ENCODE measurements at places on chromosomes 6 and 20. TPM values are rescaled to one million over a fixed set of nuclear protein-coding genes. Genes with fewer than 3 reads are reported as not detected.
A peak's percentile ranks its signal among the peaks of the same experiment; 100 is the strongest.

GRCh38 chr6:34536251-34536958 lies 19.7 kb downstream of the SPDEF start:
- H3K27me3 ChIP-seq = no peaks in the 10 kb centered on the region
- no peak overlapping the region for H3K27ac ChIP-seq
- no peaks in the 10 kb centered on the region for H3K4me1 ChIP-seq
- no peaks in the 10 kb centered on the region for H3K36me3 ChIP-seq
- no peak for DNase-seq
- no peak overlapping the region for H3K4me3 ChIP-seq

- no peak overlapping the region for H3K27ac ChIP-seq
- H3K27me3 ChIP-seq = peaks cover 21% of the 10 kb centered on the region
- H3K4me3 ChIP-seq = no peak overlapping the region
- peaks cover 3% of the 10 kb centered on the region for H3K4me1 ChIP-seq
- DNase-seq = no peak
- H3K36me3 ChIP-seq = no peaks in the 10 kb centered on the region
Observed at GRCh38 chr6:137316626-137317025, 97.4 kb upstream of the IFNGR1 start.

GRCh38 chr20:34525709-34526416 lies 9.6 kb downstream of the DYNLRB1 start:
- H3K27me3 ChIP-seq = no peaks in the 10 kb centered on the region
- no peak overlapping the region for H3K4me3 ChIP-seq
- peaks cover 13% of the 10 kb centered on the region for H3K4me1 ChIP-seq
- DNase-seq = no peak
- peaks cover 31% of the 10 kb centered on the region for H3K36me3 ChIP-seq

GRCh38 chr20:62413025-62413570 lies 6.0 kb upstream of the CABLES2 start:
- no peak overlapping the region for H3K4me3 ChIP-seq
- no peaks in the 10 kb centered on the region for H3K27me3 ChIP-seq
- no peak for DNase-seq
- no peak overlapping the region for H3K27ac ChIP-seq
- no peaks in the 10 kb centered on the region for H3K36me3 ChIP-seq

GRCh38 chr6:138973466-138974153 lies 14.4 kb downstream of the REPS1 start:
- no peaks in the 10 kb centered on the region for H3K27me3 ChIP-seq
- peaks cover 4% of the 10 kb centered on the region for H3K36me3 ChIP-seq
- DNase-seq = no peak
- peaks cover 33% of the 10 kb centered on the region for H3K4me1 ChIP-seq
- H3K27ac ChIP-seq = no peak overlapping the region

GRCh38 chr20:46797206-46797605 lies 87.8 kb downstream of the SLC2A10 start:
- H3K36me3 ChIP-seq = no peaks in the 10 kb centered on the region
- peaks cover 4% of the 10 kb centered on the region for H3K27me3 ChIP-seq
- no peak overlapping the region for H3K4me3 ChIP-seq
- H3K27ac ChIP-seq = no peak overlapping the region
- no peaks in the 10 kb centered on the region for H3K4me1 ChIP-seq

- H3K36me3 ChIP-seq = no peaks in the 10 kb centered on the region
- DNase-seq = no peak
- H3K4me3 ChIP-seq = no peak overlapping the region
- H3K27ac ChIP-seq = no peak overlapping the region
- no peaks in the 10 kb centered on the region for H3K27me3 ChIP-seq
Observed at GRCh38 chr6:122567034-122567433, 43.2 kb upstream of the PKIB start.

- no peak for DNase-seq
- peaks cover 46% of the 10 kb centered on the region for H3K4me1 ChIP-seq
- peak overlapping the region; percentile 90 for H3K4me3 ChIP-seq
Observed at GRCh38 chr20:63895202-63895951, 451 bp downstream of the DNAJC5 start.

- peaks cover 7% of the 10 kb centered on the region for H3K27me3 ChIP-seq
- peak; percentile 3 for DNase-seq
- peaks cover 9% of the 10 kb centered on the region for H3K4me1 ChIP-seq
- no peak overlapping the region for H3K27ac ChIP-seq
- H3K4me3 ChIP-seq = no peak overlapping the region
Observed at GRCh38 chr20:64116541-64117431, 9.4 kb upstream of the NPBWR2 start.

DNA sequence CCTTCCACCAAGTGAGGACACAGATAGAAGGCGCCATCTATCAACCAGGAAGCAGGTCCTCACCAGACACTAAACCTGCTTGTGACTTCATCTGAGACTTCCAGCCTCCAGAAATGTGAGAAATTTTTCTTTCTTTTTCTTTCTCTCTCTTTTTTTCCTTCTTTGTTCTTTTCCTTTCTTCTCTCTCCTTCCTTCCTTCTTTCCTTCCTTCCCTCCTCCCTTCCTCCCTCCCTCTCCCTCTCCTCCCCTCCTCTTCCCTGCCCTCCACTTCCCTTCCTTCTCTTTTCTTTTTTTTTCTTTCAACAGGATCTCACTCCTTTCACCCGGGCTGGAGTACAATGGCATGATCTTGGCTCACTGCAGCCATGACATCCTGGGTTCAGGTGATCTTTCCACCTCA lies 37.4 kb upstream of the MCUR1 start:
- no peaks in the 10 kb centered on the region for H3K4me1 ChIP-seq
- H3K27me3 ChIP-seq = peaks cover 2% of the 10 kb centered on the region
- H3K27ac ChIP-seq = no peak overlapping the region
- no peaks in the 10 kb centered on the region for H3K36me3 ChIP-seq

DNA sequence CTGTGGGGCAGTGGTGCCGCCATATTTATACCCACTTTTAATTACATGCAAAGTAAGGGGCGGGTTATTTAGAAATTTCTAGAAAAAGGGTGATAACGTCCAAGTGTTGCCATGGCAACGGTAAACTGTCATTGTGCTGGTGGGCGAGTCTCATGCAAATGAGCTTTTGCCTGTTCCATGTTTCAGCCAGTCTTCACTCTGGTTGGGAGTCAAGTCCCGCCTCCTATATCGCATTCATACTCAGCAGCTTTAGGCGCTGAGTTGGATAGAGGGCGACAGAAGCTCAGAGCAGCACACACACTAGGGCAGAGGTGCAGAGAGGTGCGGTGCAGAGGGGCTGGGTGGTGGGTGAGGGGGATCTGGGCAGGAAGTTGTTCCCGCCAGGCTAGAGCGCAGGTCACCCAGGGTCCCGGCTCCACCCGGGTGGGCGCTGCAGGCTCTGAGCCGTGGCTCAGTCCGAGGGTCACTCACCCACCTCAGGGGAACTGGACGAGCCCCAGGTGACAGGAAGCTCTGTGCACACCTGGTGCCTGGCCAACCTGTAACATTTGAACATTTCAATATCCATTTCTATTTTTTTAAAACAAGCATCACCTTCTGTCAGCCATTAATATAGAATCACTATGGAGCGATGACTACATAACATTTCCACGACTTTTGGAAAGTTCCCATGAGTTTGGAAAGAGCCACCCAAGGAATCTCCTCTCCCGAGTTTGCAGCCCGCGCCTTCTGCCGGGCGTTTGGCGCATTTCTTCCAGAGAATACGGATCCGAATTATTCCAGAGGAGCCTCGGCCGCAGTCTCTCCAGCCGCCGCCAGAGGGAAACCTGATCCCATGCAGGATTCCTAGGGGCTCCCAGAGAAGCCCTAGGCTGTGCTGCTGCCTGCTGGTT lies 89.1 kb upstream of the PHACTR3 start:
- H3K36me3 ChIP-seq = no peaks in the 10 kb centered on the region
- no peak for DNase-seq
- peaks cover 42% of the 10 kb centered on the region for H3K27me3 ChIP-seq
- no peaks in the 10 kb centered on the region for H3K4me1 ChIP-seq
- H3K27ac ChIP-seq = no peak overlapping the region

GRCh38 chr20:38094373-38094891 lies 60.9 kb downstream of the RPRD1B start:
- peaks cover 42% of the 10 kb centered on the region for H3K4me1 ChIP-seq
- DNase-seq = peak; percentile 37
- H3K27ac ChIP-seq = peak overlapping the region; percentile 62
- no peak overlapping the region for H3K4me3 ChIP-seq

DNA sequence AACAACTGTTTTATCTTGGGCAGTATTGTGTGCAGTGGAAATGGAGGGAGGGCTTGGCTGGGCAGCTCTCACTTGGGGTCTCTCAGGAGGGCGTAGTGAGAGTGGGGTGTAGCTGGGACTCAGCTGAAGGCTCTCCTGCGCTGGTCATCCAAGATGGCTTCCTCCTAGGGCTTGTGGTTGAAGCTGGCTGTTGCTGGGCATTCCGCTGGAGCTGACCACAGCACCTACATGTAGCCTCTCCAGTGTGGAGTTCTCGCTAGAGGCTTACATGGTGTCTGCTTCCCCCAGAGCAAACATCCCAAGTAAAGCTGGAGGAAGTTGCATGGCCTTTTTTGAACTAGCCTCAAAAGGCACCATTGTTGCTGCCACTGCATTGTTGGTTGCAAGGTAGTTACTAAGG lies 344.1 kb upstream of the MARCKS start:
- H3K36me3 ChIP-seq = no peaks in the 10 kb centered on the region
- no peak overlapping the region for H3K27ac ChIP-seq
- no peaks in the 10 kb centered on the region for H3K27me3 ChIP-seq
- no peak for DNase-seq
- no peaks in the 10 kb centered on the region for H3K4me1 ChIP-seq

GRCh38 chr20:48808382-48809034 lies 19.3 kb downstream of the PREX1 start:
- no peak overlapping the region for H3K4me3 ChIP-seq
- H3K27me3 ChIP-seq = no peaks in the 10 kb centered on the region
- H3K36me3 ChIP-seq = peaks cover 61% of the 10 kb centered on the region
- peak overlapping the region; percentile 52 for H3K27ac ChIP-seq

GRCh38 chr6:25447570-25447929 lies 168.4 kb downstream of the CARMIL1 start:
- no peaks in the 10 kb centered on the region for H3K27me3 ChIP-seq
- H3K4me3 ChIP-seq = no peak overlapping the region
- H3K27ac ChIP-seq = no peak overlapping the region
- peaks cover 19% of the 10 kb centered on the region for H3K4me1 ChIP-seq

DNA sequence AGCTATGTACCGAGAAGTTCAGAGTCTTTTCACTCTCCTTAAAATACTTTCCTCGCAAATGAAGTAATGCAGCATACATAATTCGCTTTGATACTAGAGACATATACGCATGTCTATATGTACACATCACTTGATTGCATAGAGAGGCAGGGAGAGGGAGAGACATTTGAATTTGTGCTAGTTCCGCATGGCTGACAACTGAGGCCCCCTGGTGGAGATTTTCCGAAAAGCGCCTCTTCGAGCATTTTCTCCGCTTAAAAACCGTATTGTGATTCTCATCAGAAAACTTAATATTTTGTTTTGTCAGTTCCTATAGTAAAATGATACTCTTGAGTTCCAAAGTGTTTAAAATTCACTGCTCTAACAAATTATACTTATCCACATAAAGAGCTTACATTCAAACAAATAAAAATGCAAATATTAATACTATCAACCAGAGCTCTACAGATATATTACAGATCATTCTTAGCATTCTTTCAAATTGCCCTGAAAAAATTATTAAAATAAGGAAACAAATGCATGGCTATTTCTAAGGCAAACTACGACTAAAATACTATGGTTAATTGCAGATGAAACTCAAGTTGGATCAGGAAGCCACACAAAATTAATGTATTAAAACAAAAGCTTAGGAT lies 637 bp downstream of the MYLK4 start:
- no peak overlapping the region for H3K4me3 ChIP-seq
- no peaks in the 10 kb centered on the region for H3K36me3 ChIP-seq
- peaks cover 15% of the 10 kb centered on the region for H3K4me1 ChIP-seq
- no peak overlapping the region for H3K27ac ChIP-seq
- peak; percentile 71 for DNase-seq
- peaks cover 49% of the 10 kb centered on the region for H3K27me3 ChIP-seq

DNA sequence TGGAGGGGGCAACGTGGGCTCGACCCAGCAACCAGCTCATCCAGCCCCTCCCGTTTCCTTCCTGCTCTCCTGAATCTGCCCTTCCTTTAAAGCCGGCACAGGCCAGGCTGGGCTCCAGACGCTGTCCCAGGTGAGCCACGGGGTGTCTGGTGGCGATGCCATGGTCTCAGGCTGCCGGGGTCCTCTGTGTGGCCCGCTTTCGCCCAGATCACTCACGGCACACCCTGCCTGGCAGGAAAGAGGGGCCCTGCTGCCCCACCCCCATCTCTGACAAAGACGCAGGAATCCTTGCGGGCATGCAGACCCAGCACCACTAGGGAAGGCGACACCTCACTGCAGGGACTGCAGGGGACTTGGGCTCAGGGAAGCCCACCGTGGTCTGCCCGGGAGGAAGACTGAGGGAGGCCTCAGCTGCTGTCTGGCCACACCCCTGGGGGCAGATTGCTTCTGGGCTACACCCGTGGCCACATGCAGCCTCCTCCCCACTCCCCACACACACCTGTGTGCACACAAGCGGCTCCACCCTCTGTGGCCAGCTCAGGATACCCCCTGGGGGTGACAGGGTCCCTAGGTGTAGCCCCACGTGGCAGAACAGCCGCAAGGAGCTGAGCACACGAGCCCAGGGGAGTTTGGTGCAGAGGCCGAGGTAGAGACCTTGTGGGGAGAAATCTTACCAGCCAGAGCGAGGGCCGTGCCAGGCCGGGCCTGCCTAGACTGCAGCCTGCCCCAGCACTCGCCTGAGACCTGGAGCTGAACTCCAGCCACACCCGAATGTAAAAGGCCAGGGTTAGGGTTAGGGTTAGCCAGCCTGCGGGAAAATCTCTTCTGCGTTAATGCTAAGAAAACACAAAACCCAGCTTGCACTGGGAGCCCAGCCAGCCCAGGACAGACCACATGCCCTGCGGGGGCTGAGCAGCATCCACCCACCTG lies 104.6 kb downstream of the DLL1 start:
- no peaks in the 10 kb centered on the region for H3K36me3 ChIP-seq
- H3K27ac ChIP-seq = no peak overlapping the region
- no peaks in the 10 kb centered on the region for H3K27me3 ChIP-seq
- H3K4me1 ChIP-seq = no peaks in the 10 kb centered on the region
- no peak overlapping the region for H3K4me3 ChIP-seq

GRCh38 chr20:41245086-41245707 lies 72.3 kb downstream of the ZHX3 start:
- H3K27ac ChIP-seq = no peak overlapping the region
- H3K4me1 ChIP-seq = peaks cover 14% of the 10 kb centered on the region
- H3K4me3 ChIP-seq = no peak overlapping the region

DNA sequence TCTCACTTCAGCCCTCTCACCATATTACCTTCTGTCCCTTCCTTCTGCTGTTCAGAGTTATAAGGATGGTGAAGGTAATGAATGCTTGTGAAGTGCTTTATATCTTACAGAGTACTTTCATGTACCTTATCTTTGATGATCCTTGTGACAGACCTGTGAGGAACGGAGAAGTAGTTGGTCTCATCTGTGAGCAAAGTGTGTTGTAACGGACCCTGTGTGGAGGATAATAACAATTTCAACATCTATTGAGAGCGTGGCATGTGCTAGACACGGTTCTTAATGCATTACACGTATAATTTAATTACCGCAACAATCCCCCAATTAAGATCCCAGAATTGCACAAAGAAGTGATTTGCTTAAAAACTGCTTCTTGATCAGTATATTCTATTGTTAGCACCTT lies 124.6 kb downstream of the ANKS1A start:
- no peak overlapping the region for H3K4me3 ChIP-seq
- no peaks in the 10 kb centered on the region for H3K36me3 ChIP-seq
- no peak overlapping the region for H3K27ac ChIP-seq
- H3K4me1 ChIP-seq = peaks cover 8% of the 10 kb centered on the region
- no peaks in the 10 kb centered on the region for H3K27me3 ChIP-seq
- no peak for DNase-seq

The TMEM244 gene
- not detected for total RNA-seq

The PRL gene
- not detected for total RNA-seq

The TNXB gene
- total RNA-seq = 3.9 TPM

The ASIP gene
- total RNA-seq = not detected

The OCSTAMP gene
- total RNA-seq = not detected

The GTSF1L gene
- not detected for total RNA-seq

The RNF182 gene
- not detected for total RNA-seq

The PDE7B gene
- 1.2 TPM for total RNA-seq

The ANKRD66 gene
- not detected for total RNA-seq

The LGSN gene
- total RNA-seq = not detected
